ENCODE measurements at places on chromosomes 16 and 17. TPM values are rescaled to one million over a fixed set of nuclear protein-coding genes. Genes with fewer than 3 reads are reported as not detected.
A peak's percentile ranks its signal among the peaks of the same experiment; 100 is the strongest.

DNA sequence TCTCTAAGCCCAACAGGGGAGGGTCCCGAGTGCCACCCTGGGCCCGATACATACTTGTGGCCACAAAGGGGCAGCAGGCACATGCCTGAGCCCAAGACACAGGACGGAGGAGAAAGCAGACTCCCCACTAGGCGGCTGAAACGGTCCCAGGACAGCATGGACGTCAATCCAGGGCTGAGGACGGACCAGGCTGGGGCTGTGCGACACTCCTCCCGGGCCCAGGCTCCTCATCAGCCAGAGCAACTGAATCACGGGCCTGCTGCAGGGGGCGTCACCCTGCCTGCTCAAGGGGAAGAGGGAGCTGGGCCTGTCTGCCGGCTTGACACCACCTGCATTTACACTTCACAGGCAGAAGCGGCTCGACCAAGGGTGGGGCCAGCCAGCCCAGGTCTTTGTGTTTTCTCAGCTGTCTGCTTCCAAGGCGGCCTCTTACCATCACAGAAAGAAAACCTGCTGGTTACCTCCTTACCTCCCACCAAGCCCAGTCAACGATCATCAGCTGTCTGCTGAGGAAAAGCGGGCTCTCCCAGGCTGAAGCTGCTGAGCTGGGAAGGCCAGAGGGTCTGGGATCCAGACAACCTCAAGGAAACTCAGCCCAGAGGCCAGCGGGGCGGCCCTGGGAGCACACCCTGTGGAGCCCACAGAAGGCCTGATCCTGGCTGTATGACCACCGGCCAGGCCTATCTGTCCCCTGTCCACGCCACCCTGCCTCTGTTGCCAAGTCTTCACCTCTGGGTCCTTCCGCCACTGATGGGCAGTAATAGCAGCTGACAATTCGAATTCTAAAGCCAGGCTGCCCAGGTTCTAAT is 26.4 kb downstream of the KIFC3 start:
- DNase-seq: peak; percentile 42

- no peak for DNase-seq
Measured at GRCh38 chr16:58011652-58012051, 10.4 kb downstream of the USB1 start.

- no peak for DNase-seq
Measured at GRCh38 chr17:83076938-83077337, 2.5 kb upstream of the METRNL start.

- DNase-seq: no peak
Measured at GRCh38 chr16:88999457-89000206, 22.6 kb upstream of the CBFA2T3 start.

DNA sequence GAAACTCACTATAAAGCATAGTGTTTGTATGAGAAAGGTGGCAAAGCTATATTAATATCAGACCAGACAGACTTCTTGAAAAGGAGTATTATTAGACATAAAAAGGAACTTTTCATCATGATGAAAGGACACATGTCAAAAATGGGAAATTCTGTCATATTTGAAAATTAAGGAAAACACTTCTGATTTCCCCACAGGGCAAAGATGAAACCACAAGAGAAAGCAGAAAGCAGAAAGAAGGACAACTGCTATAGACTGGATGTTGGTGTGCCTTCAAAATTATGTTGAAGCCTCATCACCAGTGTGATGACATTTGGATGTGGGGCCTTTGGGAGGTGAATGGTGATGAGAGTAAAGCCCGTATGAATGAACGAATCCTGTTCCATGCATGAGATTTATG is 193.0 kb downstream of the STX8 start:
- no peak for DNase-seq

DNA sequence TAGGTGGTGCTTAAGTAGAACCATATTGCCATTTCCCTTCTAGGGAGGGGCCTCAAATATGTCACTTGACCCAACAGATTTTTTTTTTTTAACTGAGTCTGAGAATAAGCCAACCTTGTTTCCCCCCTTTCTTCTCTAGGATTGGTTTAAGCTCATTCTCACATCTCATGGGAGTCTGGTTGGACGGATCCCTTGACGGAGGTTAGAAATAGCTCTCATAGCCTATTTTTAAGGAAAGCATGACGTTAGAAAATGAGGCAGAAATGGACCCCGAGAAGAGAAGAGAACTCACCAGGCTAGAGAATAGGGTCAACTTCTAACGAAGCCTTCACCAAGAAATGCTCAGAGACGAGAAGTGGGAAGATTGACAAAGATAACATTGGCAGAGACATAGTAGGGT is 95.1 kb upstream of the ZFHX3 start:
- DNase-seq: no peak

- DNase-seq: no peak
Measured at GRCh38 chr16:55380485-55380884, 56.5 kb downstream of the IRX6 start.

GRCh38 chr17:79057737-79058385 is 16.8 kb upstream of the ENGASE start:
- DNase-seq: peak; percentile 15

- no peak for DNase-seq
Measured at GRCh38 chr16:73306901-73307413, 259.0 kb upstream of the ZFHX3 start.

DNA sequence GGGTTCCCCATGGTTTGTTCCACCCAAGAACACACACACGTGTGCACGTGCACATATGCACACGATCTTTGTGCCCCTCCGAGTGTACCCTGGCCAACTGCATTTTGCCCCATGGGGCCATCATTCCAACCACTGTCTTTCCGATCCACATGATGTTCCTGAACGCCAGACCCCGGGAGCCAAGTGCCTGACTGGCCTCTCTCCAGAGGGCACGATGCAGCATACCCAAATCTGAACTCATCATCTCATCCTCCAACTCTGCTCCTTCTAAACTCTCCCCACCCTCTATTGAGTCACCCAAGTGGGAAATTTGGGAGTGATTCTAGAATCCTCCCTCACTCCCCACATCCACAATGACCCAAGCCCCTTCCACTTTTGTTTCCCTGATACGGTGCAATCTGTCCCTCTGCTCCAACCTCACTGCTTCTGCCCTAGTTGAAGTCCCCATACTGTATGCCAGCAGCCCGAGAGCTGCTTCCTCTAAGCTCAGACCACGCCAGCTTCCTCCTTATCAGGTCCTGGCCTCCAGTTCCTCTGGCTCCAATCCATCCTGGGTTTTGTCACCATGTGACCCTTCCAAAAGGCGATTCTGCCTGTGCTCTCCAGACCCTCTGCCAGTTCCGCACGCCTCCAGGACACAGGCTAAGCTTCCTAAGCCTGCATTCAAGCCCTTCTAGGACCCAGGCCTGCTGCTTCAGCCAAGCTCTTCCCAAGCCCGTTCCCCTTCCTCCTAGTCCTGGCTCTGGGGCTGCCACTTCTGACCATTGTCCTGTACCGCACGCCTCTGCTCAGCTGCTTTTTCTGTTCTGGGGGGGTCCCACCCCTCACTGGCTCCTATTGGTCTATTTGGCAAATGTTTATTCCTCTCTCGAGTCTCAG is 10.1 kb upstream of the TMEM208 start:
- DNase-seq: no peak

DNA sequence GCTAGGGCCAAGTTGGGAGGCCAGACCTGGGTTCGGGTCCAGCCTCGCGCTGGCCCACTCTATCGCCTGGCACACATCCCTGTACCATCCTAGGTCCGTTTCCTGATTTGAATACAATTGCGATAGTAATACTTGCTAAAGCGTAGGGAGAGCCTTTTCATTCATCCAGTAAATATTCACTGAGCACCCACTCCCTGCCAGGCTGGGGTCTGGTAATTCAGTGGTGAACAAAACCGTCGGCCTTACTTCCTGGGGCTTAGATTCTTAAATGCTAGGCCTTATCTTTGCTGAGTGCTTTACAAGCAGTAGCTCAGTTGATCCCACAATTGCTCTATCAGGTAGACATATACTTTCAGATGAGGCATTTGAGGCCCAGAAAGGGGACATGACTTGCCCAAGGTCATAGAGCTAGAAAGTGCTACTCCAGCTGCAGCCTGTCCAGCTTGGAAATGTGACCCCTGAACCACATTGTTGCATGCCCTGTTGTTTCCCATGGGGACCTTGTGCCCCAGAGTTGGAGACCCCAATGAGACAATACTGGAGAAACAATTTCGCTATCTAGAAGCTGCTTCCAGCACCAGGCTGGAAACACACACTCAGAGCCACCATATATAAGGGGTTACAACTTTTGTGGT is 691 bp downstream of the USB1 start:
- no peak for DNase-seq

GRCh38 chr16:17002565-17002964 is 468.2 kb downstream of the XYLT1 start:
- DNase-seq: no peak

DNA sequence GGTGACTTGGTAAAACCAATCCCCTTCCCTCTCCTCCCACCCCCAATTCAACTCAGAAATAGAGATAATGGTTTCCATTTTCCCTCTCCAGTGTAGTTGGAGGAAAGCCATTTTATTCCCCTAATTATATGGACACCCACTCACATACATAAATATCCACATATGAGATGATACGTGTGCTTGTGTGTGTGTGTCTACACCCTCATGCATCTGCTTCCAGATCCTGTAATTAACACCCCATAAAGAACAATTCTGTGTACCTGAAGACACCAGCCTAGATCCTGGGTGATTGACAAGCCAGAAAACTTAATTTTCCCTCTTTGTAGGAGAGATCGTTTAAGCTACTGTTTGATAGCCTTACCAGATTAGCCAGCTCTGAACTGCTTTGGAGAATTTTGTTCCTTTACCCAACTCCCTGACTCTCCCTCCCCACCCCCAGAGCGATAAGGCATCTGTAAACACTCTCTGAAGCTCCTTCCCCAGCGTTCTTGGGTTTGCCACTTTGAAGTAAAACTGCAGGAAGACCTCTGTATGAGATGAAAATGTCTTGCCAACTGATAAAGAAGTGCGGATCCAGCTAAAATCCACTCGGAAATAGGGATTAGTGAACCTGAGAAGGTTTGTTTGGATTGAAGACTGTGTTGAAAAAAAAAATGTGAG is 175.7 kb downstream of the RGS9 start:
- DNase-seq: peak; percentile 24

DNA sequence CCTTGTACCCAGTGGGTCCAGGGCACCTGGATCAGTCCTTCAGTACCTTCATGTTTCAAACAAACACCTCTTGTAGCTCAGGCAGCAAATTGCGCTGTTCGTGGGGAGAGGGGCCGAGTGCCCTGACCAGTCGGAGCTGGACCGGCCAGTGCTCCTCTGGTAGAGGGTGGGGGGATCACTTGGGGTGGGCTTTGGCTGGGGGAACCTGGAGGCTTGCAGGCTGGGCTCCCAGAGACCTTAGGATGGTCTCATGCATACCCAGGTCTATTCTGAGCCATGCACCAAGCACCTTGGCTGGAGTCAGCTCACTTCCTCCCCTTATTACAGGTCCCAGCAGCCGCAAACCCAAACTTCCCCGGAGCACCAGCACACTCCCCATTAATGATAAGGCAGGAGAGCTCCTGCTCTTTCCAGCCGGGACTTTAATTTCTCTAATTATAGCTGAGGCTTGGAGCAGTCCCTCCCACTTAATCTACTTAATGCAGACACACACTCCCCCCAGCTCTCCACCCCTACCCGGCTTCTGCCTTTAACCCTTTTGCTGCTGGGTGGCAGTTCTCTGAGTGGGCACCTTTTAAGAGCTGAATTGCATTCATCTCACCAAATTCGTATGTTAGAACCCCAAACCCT is 26.3 kb upstream of the MGAT5B start:
- DNase-seq: no peak

GRCh38 chr16:74738113-74738541 is 36.5 kb downstream of the FA2H start:
- peak; percentile 61 for DNase-seq

- DNase-seq: no peak
Measured at GRCh38 chr16:50717091-50717490, 23.7 kb downstream of the NOD2 start.

GRCh38 chr17:57379895-57380434 is 123.6 kb downstream of the MSI2 start:
- no peak for DNase-seq

The PLEKHH3 gene
- 36.7 TPM for polyA plus RNA-seq

The TVP23C gene
- polyA plus RNA-seq: 37.5 TPM

The USP43 gene
- 3.4 TPM for polyA plus RNA-seq

The CCP110 gene
- polyA plus RNA-seq: 50.4 TPM

The RNF43 gene
- 55.8 TPM for polyA plus RNA-seq

All from left lung (tissue), 14 donors.